ENCODE measurements at places on chromosomes 7 and 10. TPM values are rescaled to one million over a fixed set of nuclear protein-coding genes. Genes with fewer than 3 reads are reported as not detected.

DNA sequence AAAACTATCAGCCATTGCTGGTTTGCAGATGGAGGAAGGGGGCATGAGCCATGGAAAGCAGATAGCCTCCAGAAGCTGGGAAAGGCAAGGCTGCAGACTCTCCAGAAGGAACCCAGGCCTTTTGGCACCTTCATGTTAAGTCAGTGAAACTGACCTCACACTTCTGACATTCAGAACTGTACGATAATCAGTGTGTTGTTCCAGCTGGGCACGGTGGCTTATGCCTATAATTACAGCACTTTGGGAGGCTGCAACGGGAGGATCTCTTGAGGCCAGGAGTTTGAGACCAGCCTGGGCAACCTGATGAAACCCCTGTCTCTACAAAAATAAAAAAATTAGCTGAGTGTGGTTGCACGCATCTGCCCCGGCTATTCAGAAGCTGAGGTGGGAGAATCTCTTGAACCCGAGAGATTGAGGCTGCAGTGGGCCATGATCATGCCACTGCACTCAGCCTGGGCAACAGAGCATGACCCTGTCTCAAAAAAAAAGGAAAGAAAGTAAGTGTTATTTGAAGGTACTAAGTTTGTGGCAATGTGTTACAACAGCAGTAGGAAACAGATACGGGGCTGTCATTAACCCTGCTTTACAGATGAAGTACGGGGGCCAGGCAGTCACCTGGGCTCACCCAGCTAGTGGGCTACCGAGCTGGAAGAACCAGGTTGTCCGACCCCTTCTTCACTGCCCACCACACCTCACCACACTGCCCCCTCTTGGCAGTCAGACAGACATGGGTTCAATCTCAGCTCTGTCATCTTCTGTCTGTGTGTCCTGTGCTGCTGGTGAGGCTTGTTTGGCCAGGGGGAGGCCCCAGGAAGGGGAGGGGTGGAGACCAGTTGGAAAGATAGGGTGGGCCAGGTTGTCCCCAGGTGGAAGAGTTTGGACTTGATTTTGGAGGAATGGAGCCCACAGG, 18.3 kb downstream of the CHST3 start:
- no peak for DNase-seq

Gene SPDYE9
- not detected for total RNA-seq

DNA sequence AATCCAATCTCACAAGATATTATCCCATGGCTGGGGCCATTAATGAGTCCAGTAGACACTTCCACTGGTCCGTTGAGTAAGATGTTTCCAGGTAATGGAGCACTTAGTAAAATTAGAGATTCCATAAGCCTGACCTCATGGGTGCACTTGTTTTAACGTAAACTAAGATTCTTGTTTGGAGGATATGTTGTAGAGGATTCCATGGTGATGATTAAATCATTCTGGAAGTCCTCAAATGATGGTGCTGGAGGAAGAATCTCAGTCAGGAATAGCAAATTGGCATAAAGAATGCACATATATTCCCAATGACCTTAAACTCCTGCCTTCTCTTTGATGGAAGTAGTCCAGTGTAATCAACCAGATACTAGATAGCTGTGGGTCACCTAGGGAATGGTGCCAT, 161.9 kb upstream of the PCLO start:
- no peak for DNase-seq

Gene C10orf95
- total RNA-seq: not detected

DNA sequence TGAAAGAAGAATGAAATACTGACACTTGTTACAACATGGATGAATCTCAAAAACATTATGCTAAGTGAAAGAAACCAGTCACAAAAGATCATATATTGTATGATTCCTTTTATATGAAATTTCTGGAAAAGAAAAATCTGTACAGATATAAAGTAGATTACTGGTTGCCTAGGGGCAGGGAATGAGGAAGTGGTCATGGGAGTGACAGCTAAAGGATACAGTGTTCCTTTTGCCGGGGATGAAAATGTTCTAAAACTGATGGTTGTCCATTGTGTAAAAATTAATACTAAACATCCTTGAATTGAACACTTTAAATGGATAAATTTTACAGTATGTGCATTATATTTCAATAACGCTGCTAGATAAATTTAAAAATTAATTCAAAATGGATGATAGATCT, 25.1 kb downstream of the ALOX5 start:
- no peak for DNase-seq

Gene BMPER
- 3.8 TPM for total RNA-seq

Gene AVPI1
- 1.3 TPM for total RNA-seq

Gene PNLIPRP1
- not detected for total RNA-seq

Gene RPEL1
- total RNA-seq: not detected

- no peak for DNase-seq
Measured at GRCh38 chr7:136911344-136911743, 42.9 kb downstream of the CHRM2 start.

Gene CPEB3
- 23.4 TPM for total RNA-seq

Gene CALY
- 6.6 TPM for total RNA-seq

Gene NPSR1
- total RNA-seq: 4.4 TPM

Gene LDB3
- total RNA-seq: 0.27 TPM

- DNase-seq: no peak
Measured at GRCh38 chr7:17069146-17069545, 187.4 kb upstream of the AGR3 start.
